Panc1 (cell line): ENCODE measurements at places on chromosomes 4 and X. TPM values are rescaled to one million over a fixed set of nuclear protein-coding genes. Genes with fewer than 3 reads are reported as not detected.

GABRQ gene
- 0.03 TPM for total RNA-seq

NPNT gene
- total RNA-seq, result 1.9 TPM

CLTRN gene
- 0.10 TPM for total RNA-seq

PPP1R2C gene
- total RNA-seq, result not detected

POU3F4 gene
- not detected for total RNA-seq

SSX4 gene
- total RNA-seq, result 0.15 TPM
